ENCODE measurements at places on chromosomes 5 and 9.

- no peak for ATAC-seq
These were observed 3.4 kb downstream of the PBX3 start for GRCh38 chr9:125750627-125751011.

- ATAC-seq = peak; percentile 36
These were observed 2.1 kb downstream of the CCDC192 start for GRCh38 chr5:127705120-127705892.

GRCh38 chr5:18932081-18932480, 1055.9 kb downstream of the CDH18 start:
- peak; percentile 54 for ATAC-seq

DNA sequence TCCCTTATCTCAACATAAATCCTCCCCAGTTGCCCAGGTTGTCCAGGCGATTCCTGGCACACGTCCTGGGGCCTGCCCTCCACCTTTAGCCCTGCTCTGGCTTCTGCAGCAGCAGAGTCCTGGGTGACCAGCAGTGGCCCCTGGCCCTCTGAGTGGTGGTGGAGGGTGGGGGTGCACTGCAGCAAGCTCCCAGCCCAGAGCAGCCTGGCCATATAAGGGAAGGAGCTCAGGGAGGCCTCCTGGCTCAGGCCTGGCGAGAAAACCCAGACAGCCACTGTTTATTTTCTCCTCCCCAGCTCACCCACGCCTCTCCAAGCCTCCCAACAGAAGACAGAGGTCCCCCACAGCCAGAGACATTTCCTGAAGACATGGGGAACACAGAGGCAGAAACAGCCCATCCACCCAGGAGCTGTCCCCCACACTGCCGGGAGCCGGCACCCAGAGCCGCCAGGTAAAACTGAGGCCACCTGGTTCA, 44.7 kb upstream of the IL17B start:
- ATAC-seq = no peak

DNA sequence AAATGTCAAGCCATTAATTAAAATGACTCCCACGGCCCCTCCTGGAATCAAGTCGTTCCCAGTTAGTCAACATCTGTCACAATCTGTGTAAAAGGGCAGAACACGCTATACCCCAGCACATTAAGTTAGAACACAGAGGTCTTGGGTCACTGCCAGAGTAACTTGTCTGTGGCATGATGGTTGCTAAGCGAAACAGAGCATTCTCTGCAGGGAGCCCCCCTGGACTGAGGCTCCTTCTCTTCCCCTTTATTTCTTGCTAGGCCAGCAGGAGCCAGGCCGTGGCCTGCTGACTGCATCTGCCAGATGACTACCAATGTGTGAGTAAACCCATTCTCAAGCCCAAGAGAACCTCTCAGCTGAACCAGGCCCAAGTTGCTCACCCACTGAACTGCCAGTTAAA, 51.9 kb upstream of the ZBED3 start:
- ATAC-seq = peak; percentile 69

Measured in motor neuron (in vitro differentiated cells).